ENCODE measurements at places on chromosomes 11 and 22.

DNA sequence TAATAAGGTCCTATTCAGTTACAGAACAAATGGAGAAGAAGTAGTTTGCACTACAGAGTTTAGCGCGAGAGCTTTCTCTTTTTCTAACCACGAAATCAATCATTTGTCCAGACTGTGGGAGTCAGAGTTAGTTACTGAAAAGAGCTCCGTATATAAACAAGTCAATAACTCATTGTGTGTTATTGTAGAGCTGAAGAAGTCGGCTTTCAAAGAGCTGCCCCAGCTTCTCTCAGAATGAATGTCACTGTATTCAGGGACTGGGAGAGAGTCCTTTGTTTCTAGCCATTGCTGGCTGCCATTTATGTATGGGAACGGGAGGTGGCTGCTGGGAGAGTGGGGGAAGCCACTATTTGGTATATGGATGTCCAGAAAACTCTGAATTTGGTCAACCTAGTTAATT, 227.8 kb downstream of the DCDC1 start:
- DNase-seq: no peak

DNA sequence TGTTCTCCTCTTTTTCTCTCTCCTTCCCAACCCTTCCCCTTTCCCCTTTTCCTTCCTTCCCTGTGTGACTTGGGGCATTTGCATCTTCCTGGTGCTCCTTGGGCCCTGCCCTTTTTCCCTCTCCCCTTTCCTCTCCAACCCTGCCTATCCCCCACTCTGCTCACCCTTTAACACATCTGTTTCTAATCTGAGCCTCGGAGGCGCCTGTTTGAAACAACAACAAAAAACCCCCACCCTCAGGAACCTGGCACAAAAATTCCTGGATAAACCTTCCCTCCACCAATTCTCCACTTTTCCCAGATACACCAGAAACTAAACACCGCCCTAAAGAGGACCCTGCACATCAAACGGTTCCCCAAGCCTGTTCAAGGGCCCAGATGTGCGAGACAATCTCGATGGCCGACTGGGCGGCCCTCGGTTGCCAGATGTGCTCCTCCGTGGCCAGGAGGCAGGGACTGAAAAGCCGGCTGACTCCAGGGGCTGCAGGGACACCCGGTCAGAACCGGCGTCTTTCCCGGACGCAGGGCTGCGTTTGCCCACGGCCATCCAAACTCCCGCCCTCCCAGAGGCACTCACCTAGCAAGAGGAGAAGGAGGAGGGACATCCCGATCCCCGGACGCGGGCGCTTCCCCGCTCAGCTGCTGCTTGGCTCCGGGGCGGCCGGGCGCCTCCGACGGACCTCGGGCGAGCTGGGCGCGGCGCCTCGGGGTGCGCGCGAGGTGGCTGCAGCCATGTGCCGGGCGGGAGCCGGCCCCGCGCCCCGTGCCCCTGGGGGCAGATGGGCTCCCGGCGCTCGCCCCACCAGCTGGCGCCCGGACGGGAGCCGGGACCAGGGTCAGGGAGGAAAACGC, 486 bp downstream of the CLMP start:
- DNase-seq: peak; percentile 75

GRCh38 chr22:45673482-45674175, 2.0 kb downstream of the ATXN10 start:
- no peak for DNase-seq

DNA sequence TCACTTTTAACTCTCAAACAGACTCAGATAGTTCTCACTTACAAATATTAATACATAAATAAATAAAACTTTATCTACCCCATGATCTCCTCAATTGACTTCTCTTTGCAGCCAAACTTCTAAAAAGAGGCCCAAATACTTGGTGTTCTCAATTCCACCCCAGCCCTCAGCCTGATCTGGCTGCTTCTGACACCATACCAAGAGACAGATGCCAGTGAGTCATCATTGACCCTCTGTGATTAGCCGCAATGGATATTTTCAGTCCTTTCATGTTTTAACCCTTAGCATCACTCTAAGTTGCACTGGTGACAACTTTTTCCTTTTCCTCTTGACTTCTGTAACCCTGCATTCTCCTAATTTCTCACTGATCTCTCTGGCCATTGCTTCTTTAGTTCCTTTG, 184.1 kb upstream of the ARHGAP20 start:
- no peak for DNase-seq

GRCh38 chr11:66720223-66720898, 8.7 kb downstream of the SPTBN2 start:
- DNase-seq: peak; percentile 93

- no peak for DNase-seq
Measured at GRCh38 chr11:104003491-104003890, 32.9 kb upstream of the DDI1 start.

- peak; percentile 36 for DNase-seq
Measured at GRCh38 chr11:124760205-124760652, 1.9 kb downstream of the ESAM start.

- no peak for DNase-seq
Measured at GRCh38 chr11:110072930-110073329, 20.3 kb upstream of the ZC3H12C start.

- no peak for DNase-seq
Measured at GRCh38 chr11:79049741-79050179, 391.1 kb downstream of the TENM4 start.

DNA sequence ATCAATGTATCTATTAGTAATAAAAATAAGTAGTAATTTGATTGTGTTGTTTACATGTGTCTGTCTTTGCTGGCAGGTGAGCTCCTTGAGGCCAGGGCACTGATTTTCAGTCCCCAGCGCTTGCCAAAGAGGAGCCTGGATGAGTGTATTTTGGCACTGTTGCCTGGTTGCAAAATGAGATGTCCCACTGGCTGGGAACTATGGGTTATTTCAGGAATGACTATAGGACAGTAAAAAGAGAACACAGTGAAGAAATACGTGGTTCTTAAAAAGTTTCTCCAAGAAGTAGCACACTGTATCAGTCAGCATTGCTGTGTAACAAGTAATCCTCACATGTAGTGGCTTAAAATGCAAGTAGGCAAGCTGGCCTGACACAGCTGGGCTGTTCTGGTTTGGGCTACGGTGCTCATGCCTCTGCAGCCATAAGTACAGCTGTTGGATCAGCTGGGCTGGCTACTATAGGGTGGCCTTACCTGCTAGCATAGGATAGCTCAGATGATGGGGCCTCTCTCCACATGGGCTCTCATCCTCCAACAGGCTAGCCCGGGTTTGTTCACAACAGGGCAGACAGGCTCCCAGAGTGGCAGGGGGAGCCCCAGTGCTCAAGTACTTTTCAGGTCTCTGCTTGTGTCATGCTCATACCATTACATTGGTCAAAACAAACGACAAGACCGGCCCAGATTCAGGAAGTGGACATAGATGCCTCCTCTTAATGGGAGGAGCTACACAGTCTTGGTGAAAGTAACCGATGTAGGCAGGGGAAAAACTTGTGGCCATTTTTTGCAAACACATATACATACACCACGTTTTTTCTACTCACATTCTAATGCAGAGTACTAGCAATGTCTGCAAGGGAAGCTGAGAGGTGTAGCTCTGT, 399.1 kb downstream of the LARGE1 start:
- DNase-seq: no peak

GRCh38 chr22:31586137-31586920, 75.7 kb downstream of the PISD start:
- DNase-seq: no peak

GRCh38 chr11:125348674-125349309, 147.3 kb downstream of the FEZ1 start:
- DNase-seq: peak; percentile 79

GRCh38 chr11:133081730-133082452, 450.4 kb downstream of the OPCML start:
- DNase-seq: no peak

- DNase-seq: no peak
Measured at GRCh38 chr11:9037963-9038362, 34.2 kb upstream of the NRIP3 start.

DNA sequence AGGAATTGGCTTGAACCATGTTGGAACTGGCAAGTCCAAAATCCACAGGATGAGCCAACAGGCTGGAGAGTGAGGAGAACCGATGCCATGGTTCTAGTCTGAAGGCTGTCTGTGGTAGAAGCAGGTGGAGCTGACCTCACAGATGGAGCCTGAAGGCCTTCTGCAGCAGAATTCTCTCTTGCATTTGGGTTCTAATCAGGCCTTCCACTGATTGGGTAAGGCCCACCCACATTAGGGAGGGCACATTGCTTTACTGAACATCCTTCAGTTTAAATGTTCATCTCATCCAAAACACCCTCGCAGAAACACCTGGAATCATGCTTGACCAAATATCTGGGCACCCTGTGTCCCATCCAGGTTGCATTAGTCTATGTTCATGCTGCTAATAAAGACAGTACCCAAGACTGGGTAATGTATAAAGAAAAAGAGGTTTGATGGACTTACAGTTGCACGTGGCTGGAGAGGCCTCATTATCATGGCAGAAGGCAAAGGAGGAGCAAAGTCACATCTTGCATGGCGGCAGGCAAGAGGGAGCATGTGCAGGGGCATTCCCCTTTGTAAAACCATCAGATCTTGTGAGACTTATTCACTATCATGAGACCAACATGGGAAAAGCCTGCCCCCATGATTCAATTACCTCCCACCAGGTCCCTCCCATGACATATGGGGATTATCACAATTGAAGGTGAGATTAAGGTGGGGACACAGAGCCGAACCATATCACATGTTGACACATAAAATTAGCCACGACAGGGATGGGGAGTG, 15.9 kb downstream of the SMIM38 start:
- DNase-seq: no peak

- peak; percentile 54 for DNase-seq
Measured at GRCh38 chr22:22171357-22172218, 73.0 kb upstream of the VPREB1 start.

- DNase-seq: peak; percentile 95
Measured at GRCh38 chr22:37330200-37331033, 48.1 kb downstream of the CYTH4 start.

DNA sequence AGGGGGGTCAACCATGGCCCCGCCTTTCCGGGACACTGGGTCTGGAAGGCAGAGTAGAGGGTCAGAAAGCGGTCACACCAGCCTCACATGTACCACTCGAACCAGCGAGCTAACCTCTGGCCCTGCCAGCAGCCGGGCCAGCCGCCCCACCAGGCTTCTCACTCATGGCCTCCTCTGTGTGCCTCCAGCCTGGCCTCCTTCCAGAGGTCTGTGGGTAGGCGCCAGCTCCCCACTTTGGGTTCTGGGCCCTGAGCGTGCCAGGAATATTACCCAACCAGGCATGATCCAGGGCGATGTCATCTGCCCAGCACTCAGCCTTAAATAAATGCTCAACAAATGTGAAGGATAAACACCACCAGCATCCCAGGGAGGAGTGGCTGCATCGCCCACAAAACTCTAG, 5.8 kb downstream of the SCUBE1 start:
- DNase-seq: no peak

DNA sequence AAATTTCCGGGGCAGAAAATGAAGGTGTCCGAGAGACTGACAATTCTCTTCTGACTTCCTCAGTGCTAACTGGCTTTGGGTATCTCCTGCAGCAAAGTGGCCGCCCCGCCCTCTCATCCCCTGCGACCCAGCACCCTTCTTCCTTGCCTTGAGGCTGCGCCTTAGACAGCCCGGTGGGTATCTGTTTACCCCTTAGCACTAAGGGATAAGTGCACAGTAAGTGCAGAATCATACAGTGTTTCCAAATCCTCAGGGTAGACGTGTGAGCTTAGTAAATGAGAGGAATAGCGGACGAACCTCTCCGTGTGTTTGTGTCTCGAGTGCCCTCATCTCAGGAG, 368 bp upstream of the CHORDC1 start:
- DNase-seq: no peak

DNA sequence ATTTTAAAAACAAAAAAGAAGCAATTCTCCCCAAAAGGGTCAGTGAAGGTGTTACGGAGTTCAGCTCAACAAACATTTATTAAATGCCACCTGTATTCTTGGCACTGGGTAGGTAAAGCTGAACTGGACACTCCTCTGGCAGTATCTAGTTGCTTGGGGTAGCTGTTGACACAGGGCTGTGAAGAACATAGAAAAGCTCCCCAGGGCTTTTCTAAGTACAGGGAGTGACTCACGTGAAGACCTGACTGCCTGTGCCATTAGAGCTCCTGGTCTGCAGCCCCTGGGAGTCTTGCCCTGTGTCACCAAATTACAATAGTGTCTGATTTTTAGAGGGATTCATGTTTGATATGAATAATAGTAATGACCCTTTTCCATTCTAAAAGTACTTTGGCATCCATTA, 43.6 kb downstream of the COA4 start:
- DNase-seq: no peak

DNA sequence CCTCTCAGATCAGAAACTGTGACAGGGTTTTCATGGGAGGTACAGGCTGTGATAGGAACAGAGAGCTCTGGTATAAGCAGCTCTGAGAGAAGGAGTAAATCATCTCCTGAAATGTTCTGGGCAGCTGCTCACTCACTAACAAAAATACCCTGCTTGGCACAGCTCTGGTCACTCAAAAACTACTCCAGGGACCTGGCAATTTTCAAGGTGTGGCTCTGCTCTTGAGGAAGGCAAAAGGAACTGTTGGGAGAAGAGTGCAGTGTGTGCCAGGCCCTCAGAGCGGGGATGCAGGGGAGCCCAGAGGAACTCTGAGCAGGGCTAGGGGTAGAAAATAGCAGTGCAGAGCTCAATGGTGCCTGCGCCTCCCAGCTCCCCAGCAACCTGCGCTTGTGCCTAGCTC, 180.5 kb upstream of the ZBED5 start:
- DNase-seq: no peak

- no peak for DNase-seq
Measured at GRCh38 chr22:20811171-20811570, 37.3 kb downstream of the SERPIND1 start.

DNA sequence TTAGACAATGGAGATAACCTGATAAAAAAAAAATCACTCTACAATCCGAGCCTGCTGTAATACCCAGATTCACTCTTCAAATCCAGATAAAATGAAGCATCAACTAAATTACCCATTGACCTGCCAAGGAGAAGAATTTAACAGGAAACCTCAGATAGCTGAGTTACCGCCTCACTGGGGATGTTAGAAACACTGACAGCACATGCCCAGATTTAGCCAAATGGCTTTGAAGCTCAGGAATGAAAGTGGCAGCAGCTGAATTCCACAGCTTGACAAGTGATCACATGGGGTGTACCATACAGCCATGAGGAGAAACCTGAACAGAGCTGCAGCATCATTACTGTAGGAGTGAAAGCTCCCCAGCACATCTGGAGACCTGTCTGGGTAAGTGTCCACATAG, 807.6 kb downstream of the DLG2 start:
- DNase-seq: no peak

DNA sequence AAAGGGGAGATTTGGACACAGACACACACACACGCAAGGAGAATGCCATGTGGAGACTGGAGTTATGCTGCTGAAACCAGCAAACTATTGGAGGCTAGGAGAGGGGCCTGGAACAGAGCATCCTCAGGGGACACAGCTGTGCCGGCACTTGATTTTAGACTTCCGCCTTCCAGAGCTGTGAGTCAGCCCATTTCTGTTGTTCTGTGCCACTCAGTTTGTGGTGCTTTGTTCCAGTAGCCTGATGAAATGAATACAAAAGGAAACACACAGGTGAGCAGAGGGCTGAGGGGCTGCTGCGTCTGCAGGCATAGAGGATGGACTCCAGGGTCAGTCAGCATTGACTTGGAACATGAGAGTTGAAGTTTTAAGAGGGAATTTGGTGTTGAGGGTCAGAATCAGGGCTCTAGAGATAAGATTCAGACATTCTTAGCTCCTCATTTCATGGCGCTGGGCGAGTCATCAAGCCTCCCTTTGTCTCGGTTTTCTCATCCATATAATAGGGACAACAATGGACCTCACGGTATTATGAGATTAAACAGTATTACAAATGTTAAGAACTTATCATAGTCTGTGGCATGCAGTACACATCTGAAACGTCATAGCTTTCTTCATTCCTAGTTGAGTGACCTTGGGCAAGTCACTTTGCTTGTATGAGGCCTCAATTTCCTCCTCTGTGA, 191.0 kb downstream of the MIAT start:
- DNase-seq: no peak

Measured in H9 (cell line).